Activated naive CD8-positive, alpha-beta T cell treated with anti-CD3 and anti-CD28 coated beads, Interleukin-2, amount 10 ng/mL, durations not matched to agents 7 days and 5 days (primary cell): ENCODE measurements at places on chromosomes 7 and 10. TPM values are rescaled to one million over a fixed set of nuclear protein-coding genes. Genes with fewer than 3 reads are reported as not detected.

OR2A7 gene
- total RNA-seq: 2.2 TPM

WNT16 gene
- not detected for total RNA-seq

ATP5F1C gene
- 273 TPM for total RNA-seq

MET gene
- not detected for total RNA-seq

FBXL13 gene
- 0.65 TPM for total RNA-seq

MRC1 gene
- 1.5 TPM for total RNA-seq

DNA sequence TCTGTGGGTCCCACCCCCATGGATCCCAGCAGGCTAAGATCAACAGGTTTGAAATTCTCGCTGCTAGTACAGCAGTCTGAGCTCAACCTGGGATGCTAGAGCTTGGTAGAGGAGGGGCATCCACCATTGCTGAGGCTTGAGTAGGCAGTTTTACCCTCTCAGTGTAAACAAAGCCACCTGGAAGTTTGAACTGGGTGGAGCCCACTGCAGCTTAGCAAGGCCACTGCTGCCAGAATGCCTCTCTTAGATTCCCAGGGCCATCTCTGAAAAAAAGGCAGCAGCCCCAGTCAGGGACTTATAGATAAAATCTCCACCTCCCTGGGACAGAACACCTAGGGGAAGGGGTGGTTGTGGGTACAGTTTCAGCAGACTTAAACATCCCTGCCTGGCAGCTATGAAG is 190.0 kb upstream of the CACNA2D1 start:
- no peaks in the 10 kb centered on the region for H3K4me1 ChIP-seq
- H3K27me3 ChIP-seq: no peaks in the 10 kb centered on the region
- no peak overlapping the region for H3K4me3 ChIP-seq
- no peaks in the 10 kb centered on the region for H3K36me3 ChIP-seq

DNA sequence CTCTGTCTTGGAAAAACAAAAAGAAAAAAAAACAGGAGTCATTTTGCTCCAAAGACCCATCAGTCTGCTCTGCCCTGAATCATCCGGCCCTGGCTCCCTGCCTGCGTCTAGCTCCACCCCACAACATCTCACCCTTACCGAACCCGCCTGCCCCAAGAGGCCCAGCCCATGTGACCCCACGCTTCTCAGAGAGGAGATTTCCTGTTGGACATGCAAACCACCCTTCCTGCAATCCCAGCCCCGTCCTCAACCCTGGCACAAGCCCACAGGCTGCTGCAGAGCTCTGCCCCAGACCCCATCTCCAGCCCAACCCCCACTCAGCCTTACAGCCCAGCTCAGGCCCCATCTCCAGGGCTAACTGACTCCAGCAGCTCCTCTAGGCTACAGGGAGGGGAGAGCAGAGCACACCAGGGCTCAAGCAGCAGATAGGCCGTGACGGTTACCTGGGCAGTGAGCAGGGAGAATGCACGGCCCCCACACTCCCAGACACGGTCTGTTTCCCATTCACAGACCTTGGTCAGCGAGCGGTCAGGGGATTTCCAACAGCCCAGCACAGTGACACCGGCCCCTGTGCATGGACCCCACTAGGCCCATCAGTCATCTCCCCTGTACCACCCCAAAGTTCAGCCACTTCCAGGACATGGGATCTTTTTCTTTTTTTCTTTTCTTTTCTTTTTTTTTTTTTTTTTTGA is 69.9 kb upstream of the GTF2I start:
- H3K27ac ChIP-seq: no peak overlapping the region
- DNase-seq: no peak
- no peaks in the 10 kb centered on the region for H3K27me3 ChIP-seq
- H3K4me3 ChIP-seq: no peak overlapping the region
- H3K36me3 ChIP-seq: no peaks in the 10 kb centered on the region
- H3K4me1 ChIP-seq: no peaks in the 10 kb centered on the region

GRCh38 chr10:100330079-100330478 is at the start of gene PKD2L1:
TSS of gene PKD2L1 (minus strand) at chr10:100330228. CDS start at chr10:100330103, 125 bp downstream.
- peaks cover 19% of the 10 kb centered on the region for H3K4me1 ChIP-seq
- no peaks in the 10 kb centered on the region for H3K36me3 ChIP-seq
- DNase-seq: no peak
- H3K4me3 ChIP-seq: no peak within 1 kb of the TSS
- no peak within 1 kb of the TSS for H3K27ac ChIP-seq
